ENCODE measurements at places on chromosomes 1 and 21. TPM values are rescaled to one million over a fixed set of nuclear protein-coding genes. Genes with fewer than 3 reads are reported as not detected.

GRCh38 chr1:1232208-1232795 is at the start of gene B3GALT6:
Gene B3GALT6, plus strand, starts transcription at chr1:1232237. Its CDS starts 42 bp downstream, at chr1:1232279.
- DNase-seq, result no peak
- peaks cover 7% of the 10 kb centered on the region for H3K36me3 ChIP-seq
- peaks cover 24% of the 10 kb centered on the region for H3K4me1 ChIP-seq
- H3K27ac ChIP-seq, result peak within 1 kb of the TSS; percentile 96

The CLDN17 gene
- total RNA-seq, result not detected

The SELE gene
- 0.62 TPM for total RNA-seq

DNA sequence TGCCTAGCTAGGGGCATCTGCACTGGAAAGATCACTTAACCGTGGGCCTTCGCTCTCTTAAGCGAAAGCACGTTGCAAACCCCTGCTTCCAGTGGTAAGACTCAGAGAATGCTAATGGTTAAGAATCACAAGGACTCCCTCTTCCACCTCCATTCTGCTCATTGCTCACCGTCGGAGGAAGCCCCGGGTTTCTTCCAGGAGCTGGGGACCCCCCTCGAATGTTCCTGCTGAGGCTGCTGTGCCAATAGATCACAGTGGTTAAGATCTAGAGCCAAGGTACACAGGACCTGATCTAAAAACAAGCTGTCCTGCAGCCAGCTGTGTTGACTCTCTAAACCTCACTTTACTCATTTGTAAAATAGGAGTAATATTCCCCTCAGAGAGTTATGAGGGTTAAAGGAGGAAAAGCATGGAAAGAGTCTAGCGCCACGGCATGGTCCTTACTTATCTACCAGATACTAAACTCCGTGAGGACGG is 765 bp downstream of the VAMP3 start:
- peak overlapping the region; percentile 95 for H3K27ac ChIP-seq
- peaks cover 14% of the 10 kb centered on the region for H3K4me1 ChIP-seq
- no peaks in the 10 kb centered on the region for H3K27me3 ChIP-seq
- no peak for DNase-seq

- no peak for DNase-seq
- no peaks in the 10 kb centered on the region for H3K4me1 ChIP-seq
- H3K4me3 ChIP-seq, result no peak overlapping the region
- H3K27me3 ChIP-seq, result no peaks in the 10 kb centered on the region
- no peaks in the 10 kb centered on the region for H3K36me3 ChIP-seq
These were observed 20.5 kb downstream of the CD84 start for GRCh38 chr1:160558660-160559380.

DNA sequence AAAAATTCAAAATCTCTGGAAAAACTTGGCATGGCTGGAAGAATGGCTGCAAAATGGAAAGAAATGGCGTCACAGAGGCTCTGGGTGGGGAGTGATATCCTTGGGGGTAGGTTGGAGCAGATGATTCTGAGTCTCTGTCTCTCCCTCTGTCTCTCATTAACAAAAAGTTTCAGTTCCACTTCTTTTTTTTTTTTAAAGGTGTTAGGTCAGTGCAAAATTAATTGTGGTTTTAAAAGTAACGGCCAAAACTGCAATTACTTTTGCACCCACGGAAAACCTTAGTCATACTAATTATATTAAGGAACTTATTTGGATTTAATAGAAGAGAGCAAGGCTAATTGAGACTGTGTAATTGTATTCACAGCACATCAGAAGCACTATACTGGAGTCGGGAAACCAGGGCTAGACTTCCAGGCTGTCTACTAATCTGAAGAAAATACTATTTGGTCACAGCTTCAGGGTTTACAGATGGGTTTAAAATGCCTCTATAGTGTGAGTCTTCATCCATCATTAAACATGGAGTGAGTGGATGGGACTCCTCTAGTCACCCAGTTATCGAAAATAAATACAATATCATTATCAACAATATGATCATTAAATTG is 289.1 kb upstream of the PLD5 start:
- no peaks in the 10 kb centered on the region for H3K27me3 ChIP-seq
- no peak overlapping the region for H3K27ac ChIP-seq
- no peak overlapping the region for H3K4me3 ChIP-seq

DNA sequence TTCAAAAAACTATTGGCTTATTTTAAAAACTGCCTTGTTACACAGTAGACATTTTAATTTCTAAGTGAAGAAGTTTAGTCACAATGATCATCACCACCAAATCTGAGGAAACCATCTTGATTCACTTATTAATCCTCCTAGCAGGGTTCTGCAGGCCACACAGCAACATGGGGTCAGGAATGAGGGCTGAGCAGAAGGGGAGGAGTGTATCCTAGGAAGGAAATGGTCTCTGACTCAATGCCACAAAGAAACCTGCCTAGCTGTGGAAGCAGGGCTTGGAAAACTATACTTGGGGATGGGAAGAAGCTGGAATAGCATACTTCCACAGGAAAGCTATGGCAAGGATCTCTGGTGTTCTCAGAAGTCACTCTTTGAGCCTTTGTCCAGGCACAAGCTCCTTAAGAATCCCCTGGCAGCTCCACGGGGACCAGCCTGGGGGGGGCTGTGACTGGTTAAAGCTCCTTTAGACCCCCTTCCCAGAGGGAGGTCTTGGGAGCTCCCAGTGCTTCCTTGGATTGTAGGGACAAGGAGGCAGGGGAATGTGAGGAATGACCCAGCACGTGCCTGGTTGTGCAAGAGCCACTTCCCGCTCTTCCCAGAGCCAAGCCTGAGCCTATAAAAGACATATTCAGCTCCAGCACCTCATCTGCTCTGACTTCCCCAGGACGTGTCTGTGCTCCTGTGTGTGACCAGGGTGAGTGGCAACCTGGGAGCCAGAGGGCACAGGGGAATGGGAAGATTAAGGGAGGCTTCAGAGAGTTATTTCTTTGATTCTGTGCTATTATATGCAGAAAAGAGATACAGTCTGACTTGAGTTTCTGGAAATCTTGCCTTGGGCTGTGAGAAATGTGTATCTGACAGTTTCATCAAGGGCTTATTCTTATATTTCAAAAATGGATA is at the start of gene LCE2A:
Gene LCE2A (plus strand): TSS at position 645 of the 900 bp plus-strand sequence. CDS start 557 bp downstream, outside the sequence.
- DNase-seq, result no peak
- no peak within 1 kb of the TSS for H3K4me3 ChIP-seq
- no peaks in the 10 kb centered on the region for H3K4me1 ChIP-seq
- H3K27me3 ChIP-seq, result no peaks in the 10 kb centered on the region
- no peak within 1 kb of the TSS for H3K27ac ChIP-seq

DNA sequence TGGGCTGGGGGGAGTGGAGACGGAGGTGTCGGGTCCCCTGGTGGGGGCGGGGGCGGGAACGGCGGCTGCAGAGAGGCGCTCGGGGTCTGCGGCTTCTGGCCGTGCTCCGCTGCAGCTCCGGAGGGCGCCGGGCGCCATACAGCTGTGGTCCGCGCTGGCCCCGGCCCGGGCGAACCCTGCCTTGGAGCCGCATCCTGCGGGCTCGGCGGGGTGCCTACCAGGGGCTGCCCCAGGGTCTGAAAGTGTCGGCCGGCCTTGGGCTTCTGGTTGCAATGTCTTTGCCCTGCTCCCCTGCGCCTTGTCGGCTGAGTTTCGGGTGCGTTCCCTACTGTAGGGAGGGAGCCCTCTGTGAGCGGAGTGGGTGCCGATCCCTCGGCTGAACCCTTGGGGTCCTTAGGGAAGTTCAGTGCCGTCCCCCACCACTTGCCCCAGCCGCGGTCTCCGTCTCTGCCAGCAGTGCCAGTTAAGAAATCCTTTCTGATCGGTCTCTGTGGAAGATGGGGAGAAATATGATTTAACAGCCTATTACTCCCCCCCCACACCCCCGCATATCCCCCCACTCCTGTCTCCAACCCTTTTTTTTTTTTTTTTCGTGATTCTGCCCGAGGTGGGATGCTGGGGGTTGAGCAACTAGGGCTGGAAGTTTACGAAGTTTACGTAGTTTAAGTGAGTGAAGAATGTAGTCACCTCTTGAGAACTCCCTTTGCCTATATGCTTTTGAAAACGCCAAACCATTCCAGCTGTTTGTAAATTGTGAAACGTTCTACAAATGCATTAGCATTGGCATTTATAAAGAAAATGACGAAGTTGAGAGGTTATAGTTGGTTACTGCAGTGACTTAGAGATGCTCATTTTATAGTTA is 588 bp downstream of the NEXN start:
- peaks cover 34% of the 10 kb centered on the region for H3K4me1 ChIP-seq
- DNase-seq, result peak; percentile 76
- peaks cover 30% of the 10 kb centered on the region for H3K36me3 ChIP-seq

- H3K27me3 ChIP-seq, result no peaks in the 10 kb centered on the region
- no peak overlapping the region for H3K4me3 ChIP-seq
- no peaks in the 10 kb centered on the region for H3K36me3 ChIP-seq
- DNase-seq, result no peak
These were observed 4.3 kb upstream of the IPO13 start for GRCh38 chr1:43942411-43942810.

DNA sequence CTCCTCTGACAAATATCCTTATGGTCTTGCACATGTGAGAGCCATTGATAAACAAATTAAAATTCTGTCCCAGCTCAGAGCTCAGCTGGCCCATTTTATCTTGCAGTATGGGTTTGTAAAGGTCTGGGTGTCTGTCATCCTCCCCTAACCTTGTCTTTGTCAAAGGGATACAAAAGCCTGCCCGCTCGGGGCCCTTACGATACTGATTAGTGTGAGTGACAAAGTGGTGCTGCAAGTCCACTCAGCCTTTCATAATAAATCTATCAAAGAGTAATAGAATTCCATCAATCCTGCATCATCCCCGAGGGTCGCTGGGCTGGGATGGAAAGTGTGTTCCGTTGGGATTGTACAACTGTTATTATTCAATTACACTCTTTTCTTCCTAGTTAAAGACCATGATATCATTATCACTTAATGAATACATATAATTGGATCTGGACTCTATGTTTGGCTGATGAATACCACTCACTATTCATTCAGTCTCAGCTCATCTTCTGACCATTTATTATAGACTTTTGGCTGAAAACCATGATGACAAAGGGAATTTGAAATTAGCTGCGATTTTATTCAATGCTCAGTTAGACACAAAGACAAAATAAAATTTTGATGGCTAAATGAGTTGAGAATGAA is 122.5 kb upstream of the FOXD3 start:
- no peak for DNase-seq
- no peaks in the 10 kb centered on the region for H3K4me1 ChIP-seq
- H3K27ac ChIP-seq, result no peak overlapping the region
- H3K27me3 ChIP-seq, result no peaks in the 10 kb centered on the region

- no peaks in the 10 kb centered on the region for H3K27me3 ChIP-seq
- DNase-seq, result no peak
- peaks cover 53% of the 10 kb centered on the region for H3K36me3 ChIP-seq
- H3K4me3 ChIP-seq, result no peak overlapping the region
- H3K27ac ChIP-seq, result no peak overlapping the region
These were observed 155.7 kb upstream of the CD34 start for GRCh38 chr1:208066583-208066982.

DNA sequence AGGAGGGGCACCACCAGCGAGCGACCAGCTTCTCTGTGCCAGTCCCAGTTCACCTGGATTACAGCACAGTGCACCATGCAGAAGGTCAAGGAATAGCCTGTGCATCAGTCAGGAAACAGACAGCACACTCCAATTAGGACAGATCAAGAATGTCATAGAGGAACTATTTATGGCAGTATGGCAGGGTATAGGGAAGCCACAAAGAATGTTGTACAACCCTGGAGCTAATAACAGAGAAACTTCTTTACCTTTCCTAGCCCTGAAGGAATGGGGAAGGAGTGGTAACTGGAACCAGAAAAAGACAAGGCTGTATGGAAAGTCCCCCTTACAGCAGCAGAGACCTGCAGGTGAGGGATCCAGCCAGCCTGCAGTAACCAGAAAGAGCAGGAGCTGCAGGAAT is 87.8 kb upstream of the USP24 start:
- no peaks in the 10 kb centered on the region for H3K4me1 ChIP-seq
- no peak overlapping the region for H3K27ac ChIP-seq
- H3K27me3 ChIP-seq, result no peaks in the 10 kb centered on the region
- DNase-seq, result no peak
- no peaks in the 10 kb centered on the region for H3K36me3 ChIP-seq

Measured in psoas muscle (tissue), 8 donors.